ENCODE measurements at places on chromosomes 4 and X.

- DNase-seq: no peak
Observed at GRCh38 chr4:187544461-187545053, 451.0 kb upstream of the ZFP42 start.

- DNase-seq: no peak
Observed at GRCh38 chrX:30794497-30794896, 94.6 kb downstream of the TAB3 start.

GRCh38 chr4:24002330-24002966, 112.6 kb upstream of the PPARGC1A start:
- DNase-seq: no peak

DNA sequence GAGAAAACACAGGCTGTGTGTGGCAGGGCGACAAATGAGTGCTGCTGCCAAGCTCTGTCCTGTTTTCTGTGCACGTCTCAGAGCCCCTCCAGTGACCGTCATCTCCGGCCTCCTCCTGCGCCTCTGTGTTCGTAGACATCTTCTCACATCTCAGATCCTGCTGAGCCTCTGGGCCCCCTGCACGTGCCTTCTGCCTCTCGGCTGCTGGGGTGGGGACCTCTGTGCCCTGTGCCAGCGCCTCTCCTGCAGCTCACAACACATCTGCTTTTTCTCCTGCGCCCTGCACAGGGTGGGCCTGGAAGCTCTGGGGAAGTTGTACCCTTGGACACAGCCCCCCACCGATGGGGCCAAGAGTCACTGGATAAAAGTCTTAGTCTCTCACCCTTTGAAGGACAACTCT, 2.4 kb upstream of the CTAG2 start:
- DNase-seq: no peak

- no peak for DNase-seq
Observed at GRCh38 chr4:107278791-107279483, 242.8 kb upstream of the DKK2 start.

GRCh38 chr4:58566260-58566659, 1456.1 kb upstream of the IGFBP7 start:
- no peak for DNase-seq

DNA sequence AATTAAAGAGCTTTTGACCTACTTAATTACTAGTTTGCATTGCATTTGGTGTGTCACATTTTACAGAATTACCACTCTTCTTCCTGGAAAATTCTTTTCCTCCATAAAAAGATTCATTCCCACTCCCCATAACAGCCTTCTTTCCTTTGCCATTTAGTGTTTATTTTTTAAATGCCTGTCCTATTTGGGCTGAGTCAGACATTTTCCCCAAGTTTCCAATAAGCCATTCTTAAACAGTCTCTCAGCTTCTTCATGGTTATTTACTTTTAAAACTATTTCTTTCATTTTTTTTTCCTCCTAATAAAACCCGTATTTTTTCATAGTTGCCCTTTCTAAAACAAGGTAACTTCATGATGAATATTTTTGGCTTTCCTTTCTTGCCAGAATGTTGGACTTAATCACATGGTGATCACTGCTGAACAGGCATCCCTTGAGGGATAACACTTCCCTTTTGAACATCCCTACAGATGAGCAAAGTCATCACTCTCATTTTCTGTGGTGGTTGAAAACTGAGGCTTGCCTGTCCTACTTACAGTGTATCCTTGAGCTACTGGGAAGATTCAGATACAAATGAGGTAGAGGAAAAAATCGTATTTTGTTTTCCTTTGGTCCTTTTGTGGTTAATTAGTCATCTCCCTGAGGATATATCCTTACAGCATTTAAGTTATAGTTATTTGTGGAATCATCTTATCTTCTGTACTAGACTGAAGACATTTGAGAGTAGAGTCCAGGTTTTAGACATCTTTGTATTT, 520.5 kb upstream of the NR3C2 start:
- no peak for DNase-seq

GRCh38 chr4:1469043-1469442, 62.8 kb upstream of the NKX1-1 start:
- DNase-seq: no peak

DNA sequence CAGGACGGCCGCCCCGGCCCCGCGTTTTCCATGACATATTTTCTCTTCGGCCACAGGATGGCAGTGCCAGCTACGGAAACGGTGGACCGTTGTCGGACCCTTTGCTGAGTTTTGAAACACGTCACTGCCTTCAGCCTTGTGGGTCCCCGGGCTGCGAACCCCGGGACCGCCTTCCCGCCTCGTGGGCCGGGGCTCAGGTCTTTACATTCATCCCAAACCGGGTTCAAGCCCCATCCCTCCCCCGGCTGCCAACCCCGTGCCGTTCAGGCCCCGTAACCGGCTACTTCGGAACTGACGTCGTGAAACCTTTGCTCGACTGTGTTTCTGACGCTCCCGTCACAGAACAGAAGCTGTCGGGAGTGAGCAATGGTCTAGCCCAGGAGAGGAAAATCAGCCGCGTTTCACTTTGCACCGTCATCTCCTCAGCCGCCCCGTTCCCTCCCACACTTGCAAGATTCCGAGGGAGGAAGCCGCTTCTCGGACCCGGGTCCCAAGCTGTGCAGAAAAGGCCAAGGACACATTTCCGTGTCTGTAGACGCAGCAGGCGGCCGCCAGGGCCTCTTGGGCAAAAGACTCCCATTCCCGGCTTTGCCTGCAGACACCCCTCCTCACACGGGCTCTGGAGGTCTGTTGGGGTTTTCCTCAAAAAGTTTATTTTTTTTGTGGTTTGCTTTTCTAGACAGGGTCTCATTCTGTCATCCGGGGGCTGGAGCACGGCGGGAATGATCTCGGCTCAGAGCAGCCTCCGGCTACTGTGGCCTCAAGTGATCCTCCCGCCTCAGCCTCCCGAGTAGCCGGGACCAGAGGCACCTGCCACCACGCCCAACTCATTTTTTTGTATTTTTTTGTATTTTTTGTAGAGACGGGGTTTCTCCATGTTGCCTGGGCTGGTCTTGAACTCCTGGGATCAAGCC, 41.4 kb upstream of the PPP2R3B start:
- DNase-seq: peak; percentile 7

DNA sequence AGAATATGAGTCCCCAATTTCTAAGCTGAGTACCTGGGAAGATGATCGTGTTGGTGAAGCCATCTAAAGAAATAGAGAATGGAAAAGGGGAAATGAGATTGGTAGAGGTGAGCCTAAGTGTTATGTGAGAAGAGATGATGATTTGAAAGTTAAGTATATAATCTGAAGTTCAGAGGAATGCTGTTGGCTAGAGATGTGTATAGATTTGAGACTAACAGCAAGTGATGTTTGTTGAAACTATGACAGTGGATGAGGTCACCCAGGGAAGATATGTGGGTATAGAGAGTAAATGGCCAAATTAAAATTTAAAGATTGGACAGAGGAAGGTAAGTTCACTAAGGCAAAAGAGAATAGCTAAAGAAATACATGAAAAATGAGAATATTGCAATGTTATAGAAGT, 324.2 kb downstream of the MAPK10 start:
- DNase-seq: no peak

DNA sequence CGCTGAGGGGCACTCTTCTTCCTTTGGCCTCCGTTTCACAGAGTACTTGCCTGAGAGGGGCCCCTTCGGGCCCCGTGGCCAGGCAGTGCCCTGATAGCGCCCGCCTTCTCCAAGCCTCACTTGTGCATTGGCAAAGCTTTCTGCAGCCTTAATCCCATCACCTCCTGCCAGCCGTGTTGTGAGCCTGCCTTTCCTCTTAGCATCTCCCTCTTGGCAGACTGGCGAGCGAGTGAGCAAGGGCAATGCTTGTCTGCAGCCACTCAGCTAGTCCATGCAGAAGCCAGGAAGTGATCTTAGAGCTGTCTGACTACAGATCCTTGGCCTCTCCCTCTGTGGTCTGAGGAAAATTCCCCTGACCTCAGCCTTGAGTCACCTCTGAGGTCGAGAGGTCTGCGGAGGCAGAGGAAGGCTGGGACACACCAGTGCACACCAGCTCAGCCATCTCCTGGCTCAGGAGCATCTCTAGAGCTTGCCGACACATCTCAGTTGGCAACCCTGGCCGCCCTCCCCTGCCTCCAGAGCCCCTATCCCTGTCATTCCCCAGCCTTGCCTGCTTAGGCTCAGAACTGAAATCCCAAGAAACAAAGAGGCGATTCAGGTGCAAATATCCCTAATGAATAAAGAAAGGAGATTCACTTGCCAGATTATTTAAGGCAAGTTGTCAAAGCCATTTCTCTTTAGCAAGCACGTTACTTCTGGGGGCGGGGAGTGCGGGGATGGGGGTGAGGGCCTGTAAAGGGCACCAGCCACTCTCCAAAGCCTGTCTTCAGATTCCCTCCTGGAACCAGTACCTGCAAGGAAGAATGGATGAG, 143.5 kb upstream of the MAMLD1 start:
- peak; percentile 10 for DNase-seq

DNA sequence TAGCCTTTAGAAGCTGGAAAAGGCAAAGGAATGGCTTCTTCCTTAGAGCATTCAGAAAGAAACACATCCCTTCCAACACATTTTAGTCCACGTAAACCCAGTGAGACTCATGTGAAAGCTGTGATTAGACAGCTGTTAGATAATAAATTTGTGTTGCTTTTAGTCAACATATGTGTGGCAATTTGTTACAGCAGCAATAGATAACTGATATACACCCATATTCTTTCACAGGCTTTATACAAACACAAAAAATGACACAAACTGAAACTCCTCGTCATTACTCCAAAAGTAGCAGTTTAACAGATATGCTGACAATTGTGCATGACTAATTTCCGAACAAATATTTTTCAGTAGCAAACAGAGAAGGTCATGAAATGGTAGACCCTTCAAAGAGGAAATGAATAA, 65.3 kb downstream of the ANTXR2 start:
- DNase-seq: no peak

GRCh38 chr4:169399976-169400767, 129.4 kb upstream of the SH3RF1 start:
- no peak for DNase-seq

DNA sequence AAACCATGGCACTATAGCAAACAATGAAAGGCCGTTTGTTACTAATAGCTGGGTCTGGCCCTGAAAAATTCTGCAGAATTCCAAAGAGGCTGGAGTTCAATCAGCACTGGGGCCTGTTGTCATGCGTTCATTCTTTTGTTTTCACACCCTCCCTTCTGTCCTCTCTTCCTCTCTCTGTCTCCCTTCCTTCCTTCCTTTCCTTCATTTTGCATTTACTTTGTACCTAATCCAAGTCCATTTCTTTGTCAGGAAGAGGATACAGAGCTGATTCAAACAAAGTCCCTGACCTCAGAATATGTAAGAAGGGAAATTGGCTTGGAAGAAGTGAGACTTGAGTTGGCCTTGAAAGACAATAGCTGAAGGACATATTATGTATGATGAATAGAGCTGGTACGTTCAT, 119.6 kb upstream of the LDB2 start:
- no peak for DNase-seq

- no peak for DNase-seq
Observed at GRCh38 chr4:162985131-162985530, 181.6 kb downstream of the NAF1 start.

- no peak for DNase-seq
Observed at GRCh38 chr4:179116011-179116410, 1673.8 kb upstream of the AGA start.

GRCh38 chr4:74021601-74022000, 16.9 kb downstream of the CXCL3 start:
- no peak for DNase-seq

DNA sequence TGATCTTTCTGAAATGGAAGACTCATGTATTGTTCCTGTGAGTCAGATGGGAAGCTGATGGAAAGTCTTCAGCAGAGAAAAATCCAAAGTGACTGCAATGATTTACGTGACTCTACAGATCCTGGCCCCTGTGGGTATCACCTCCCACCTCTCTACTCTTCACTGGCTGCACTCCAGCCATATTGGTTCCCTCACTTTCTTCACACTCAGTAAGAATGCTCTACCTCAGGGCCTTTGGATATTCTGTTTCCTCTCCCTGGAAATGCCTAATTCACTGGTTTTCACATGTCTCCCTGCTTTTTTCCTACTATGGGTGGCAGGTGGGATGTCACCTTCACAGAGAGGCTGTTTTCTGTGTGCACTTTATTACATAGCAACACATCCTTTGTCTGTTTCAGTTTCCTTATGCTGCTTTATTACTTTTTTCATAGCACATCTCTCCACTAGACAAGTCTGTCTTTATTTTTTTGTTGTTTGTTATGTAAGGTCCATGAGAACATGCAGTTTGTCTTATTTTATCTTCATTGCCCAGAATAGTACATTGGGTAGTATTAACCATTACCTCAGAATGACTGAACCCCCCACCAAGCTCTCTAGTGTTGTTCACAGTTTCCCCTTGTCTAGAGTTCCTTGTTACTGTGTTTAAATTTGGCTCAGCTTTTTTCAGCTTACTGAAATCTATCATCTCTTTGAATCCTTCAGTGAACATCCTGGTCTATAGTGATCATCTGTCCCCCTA, 57.6 kb upstream of the CLNK start:
- DNase-seq: no peak

DNA sequence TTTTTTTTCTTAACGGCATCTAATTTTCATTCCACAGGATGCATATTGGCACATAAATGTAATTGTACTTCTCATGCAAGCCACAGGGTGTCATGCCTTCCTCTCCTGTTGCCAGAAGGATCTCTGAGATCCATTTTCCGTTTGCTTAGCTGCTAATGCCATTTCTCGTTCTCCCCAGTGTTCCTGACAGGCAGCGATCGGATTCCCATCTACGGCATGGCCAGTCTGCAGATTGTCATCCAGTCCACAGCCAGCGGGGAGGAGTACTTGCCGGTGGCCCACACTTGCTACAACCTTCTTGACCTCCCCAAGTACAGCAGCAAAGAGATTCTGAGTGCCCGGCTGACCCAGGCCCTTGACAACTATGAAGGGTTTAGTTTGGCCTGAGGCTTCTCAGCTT, 8.9 kb upstream of the NAP1L5 start:
- DNase-seq: no peak

DNA sequence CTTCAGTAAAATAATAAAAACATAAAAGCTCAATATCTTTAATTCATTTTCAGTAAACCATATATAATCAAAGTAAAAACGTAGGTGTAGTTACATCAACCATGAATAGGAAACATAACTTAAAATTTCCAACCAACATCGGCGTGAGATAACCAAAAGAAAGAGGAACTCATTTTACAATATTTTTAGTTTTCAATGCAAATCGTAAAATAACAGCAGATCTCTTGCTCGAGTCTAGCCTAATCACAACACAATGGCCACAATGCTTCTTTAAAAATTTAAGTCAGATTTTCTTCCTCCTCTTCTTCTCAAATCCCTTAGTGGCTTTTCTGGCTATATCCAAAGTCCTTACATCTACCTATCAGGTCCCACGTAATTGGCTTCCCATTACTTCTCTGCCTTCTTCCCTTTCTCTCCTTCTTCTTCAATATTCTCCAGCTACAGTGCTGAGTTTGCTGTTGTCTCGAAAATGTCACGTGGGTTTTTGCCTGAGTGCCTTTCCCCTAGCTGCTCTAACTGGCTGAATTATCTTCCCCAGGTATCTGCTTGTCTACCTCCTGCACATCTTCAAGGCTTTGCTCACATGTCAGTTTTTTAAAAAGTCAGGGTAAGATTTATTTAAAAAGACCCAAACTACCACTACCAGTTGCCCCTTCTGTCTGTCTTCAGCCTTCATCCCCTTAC, 90.9 kb upstream of the BANK1 start:
- no peak for DNase-seq

- no peak for DNase-seq
Observed at GRCh38 chrX:128365492-128365891, 313.3 kb upstream of the ACTRT1 start.

- no peak for DNase-seq
Observed at GRCh38 chrX:57655065-57655464, 25.0 kb downstream of the NLRP2B start.
